ENCODE measurements at places on chromosomes 1 and 21.

- DNase-seq = no peak
Observed at GRCh38 chr1:207388721-207389120, 65.4 kb upstream of the CR2 start.

DNA sequence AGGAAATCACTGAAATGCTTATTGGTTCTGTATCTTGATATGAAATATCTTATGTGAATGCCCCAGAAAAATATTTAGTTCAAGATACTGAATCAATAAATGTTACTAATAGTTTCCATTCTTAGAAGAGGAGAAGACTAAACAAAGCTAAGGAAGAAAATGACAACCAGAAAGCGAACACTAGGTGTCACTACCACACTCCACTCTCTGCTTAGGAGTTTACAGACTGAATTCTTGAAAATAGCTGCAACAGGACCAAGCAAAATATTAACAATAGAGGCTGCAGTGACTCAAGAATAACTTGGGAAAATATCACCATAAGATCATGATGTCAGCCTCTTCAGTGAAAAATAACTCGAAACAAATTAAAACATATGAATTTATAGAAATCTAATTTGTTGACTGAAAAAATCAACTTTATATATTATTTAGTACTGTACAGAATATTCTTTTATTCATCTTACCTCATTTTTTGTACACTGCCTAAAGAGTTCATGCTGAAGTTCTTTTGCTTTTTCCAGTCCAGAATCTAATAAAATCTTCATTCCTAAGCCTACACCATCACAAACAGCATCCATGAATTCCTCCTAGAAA is 61.6 kb downstream of the KIF14 start:
- DNase-seq = peak; percentile 44

DNA sequence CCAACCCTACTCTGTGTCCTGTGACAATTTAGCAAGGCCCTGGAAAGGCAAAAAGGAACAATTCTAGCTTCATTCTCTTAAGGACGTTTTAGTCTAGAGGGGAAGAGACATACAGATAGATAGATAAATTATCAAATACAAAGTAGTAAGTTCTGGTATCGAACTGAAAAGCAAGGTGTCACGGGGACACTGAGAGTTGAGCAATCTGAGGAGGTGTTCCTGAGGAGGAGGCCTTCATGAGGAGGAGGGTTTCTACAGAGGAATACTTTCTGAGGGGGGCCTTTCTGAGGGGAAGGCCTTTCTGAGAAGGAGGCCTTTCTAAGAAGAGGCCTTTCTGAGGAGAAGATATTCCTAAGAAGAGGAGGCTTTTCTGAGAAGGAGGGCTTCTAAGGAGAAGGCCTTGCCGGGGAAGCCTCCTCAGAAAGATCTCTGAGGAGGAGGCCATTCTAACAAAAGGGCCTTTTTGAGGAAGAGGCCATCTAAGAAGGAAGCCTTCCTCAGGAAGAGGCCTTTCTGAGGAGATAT is 155.9 kb upstream of the COA6 start:
- DNase-seq = no peak

GRCh38 chr1:186302381-186302920 is 72.6 kb downstream of the TPR start:
- no peak for DNase-seq

GRCh38 chr1:54784066-54784465 is 17.1 kb downstream of the TTC22 start:
- no peak for DNase-seq

GRCh38 chr1:87829360-87829759 is 500.7 kb downstream of the LMO4 start:
- DNase-seq = no peak

GRCh38 chr1:160451859-160452232 is 51.5 kb downstream of the VANGL2 start:
- no peak for DNase-seq

Data from hepatic stellate cell (primary cell).